AG04449 (cell line): ENCODE measurements at places on chromosomes 3 and 15.
A peak's percentile ranks its signal among the peaks of the same experiment; 100 is the strongest.

GRCh38 chr15:71678605-71679004 is 131.7 kb upstream of the NR2E3 start:
- no peak for DNase-seq

DNA sequence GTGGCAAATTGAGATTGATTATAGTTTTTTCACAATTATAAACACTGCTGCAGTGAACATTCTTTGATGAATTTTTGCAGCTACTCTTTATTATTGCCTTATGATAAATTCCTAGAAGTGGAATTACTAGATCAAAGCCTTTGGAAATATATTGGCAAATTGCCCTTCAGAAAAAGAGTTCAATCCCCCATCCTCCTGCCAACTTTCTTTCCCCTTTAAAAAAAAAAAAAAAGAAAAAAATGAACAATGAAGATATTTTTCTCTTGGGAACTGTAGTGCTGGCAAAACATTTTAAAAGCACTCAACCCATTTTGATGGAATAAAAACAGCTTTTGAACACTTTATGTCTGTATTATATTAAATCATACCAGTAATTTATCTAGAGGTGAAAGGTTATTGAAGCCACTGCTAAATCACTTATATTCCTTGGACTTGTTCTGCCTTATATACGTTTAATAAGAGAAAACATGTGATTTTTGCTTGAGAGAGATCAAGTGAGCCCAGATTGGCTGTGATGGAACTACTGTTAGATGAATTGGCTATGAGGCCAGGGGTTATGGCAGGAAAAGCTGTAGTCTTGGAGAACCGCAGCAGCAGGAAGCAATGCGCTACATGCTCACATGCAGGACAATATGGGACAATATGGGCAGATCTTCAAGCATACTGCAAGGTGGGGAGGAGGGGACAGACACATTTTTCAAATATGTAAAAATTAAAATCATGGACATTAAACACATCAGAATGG is 212.8 kb upstream of the C2CD4B start:
- DNase-seq: no peak

DNA sequence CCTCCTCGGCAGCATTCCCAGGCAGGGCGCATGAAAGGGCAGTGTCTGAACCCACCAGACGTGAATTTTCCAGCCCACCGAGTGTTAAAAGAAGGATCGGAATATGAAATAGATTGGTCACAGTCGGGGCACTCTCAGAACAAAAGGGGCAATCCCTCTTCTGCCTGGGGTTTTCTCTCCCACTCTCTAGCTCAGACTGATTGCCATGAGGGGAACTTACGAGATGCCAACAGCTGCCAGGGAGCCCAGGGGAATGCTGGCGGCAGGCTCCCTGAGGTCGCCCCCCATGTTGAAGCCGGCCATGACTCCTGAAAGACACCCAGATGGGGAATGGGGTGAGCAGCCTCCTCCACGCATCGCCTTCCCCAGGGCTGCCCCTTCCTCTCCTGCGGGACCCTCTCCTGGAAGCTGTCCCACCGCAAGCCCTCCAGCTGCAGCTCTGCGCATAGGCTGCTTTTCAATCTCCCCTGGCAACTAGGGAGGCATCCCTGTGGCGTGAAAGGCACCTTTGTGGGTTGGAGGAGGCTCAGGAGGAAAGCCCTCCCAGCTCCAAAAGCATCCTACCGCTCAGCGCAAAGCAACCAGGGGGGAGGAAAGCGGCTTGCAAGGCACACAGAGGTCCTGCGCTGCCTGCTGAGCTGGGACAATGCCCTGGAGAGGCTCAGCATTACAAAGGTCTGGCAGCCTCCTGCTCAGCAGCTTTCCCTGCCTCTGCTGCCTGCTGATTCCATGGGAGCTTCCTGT is 64.8 kb upstream of the HEG1 start:
- no peak for DNase-seq

- no peak for DNase-seq
These were observed 133.7 kb downstream of the IGSF11 start for GRCh38 chr3:118900737-118901525.

DNA sequence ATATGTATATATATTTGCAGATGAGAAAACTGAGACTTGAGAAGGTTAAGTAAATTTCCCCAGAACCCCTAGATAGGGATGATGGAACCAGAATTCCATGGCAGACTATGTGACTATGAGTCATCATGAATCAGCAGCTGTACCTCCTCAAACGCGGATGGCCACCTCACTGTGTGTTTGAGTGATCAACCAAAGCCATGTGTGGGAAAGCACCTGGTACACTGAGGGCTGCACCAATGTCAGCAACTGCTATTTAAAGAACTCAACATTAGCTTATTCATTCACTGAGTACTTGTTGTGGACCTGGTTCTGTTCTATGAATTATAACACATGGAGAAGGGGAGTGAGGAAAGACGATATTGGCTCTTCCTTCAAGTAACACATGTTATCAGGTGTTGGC is 377.0 kb downstream of the GAP43 start:
- DNase-seq: peak; percentile 84

DNA sequence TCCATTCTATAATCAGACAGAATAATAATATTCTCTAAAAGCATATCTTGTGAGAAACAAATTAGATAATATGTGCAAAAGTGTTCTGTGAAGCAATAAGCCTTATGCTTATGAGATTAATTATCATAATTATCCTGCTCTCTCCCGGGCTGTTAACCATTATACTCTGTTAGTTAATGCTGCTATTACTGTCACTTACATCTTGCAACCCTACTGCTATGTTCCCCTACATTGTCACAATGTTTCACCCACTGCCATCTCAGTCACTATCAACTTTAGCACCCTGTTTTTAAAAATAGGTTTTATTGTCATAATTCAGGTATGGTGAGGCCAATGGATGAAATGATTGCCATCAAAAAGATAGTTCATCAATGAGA is 15.2 kb upstream of the KLHL24 start:
- no peak for DNase-seq

DNA sequence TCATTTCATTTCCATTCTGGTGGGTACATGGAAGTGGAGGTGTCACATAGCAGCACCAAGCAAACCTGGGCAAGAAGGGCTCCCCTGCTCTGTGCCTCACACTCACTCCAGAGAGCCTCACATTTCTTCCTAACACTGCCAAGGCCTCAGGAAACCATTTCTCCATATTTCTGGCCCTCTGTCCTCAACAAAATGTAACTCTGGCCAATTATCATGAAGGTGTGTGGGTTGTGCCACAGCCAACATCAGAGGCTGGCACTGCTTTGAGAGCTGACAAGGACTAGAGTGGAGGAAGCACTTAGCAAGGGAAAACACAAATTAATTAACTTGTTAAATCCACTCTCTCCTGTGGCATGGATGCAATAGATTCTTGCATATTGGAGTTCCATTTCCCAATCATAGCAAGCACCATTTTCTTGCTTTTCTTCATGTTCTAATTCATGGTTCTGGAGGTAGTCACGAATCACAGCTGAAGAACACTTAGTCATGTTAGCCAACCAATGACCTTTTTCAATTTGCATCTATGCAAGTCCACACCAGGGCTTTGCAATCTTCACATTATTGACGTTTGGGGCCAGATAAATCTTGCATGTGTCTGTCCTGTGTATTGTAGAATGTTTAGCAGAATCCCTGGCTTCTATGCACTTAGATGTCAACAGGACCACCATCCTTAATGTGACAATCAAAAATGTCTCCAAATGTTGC is 241.1 kb downstream of the PLCL2 start:
- DNase-seq: no peak

GRCh38 chr15:57925650-57926049 is 139.9 kb downstream of the ALDH1A2 start:
- DNase-seq: no peak

- no peak for DNase-seq
These were observed 567.3 kb downstream of the ROBO1 start for GRCh38 chr3:79200456-79200855.

DNA sequence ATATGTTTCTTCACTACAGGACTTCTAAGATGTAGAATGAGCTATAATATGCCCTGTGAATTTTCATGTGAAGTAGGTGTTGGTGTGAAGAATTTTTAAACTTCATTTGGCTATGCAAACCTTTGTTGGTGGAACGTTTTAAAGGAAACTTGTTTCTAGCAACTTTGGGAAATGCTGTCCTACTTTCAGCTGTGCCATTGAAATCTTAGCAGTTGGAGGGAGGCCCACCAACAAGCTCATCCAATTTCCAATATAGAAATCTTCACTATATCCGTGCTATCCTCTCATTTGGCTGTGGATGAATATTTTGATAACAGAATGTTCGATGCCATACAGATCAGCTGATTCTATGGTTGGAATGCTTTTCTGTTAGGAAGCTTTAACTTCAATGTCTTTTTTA is 51.3 kb downstream of the GRM7 start:
- no peak for DNase-seq

DNA sequence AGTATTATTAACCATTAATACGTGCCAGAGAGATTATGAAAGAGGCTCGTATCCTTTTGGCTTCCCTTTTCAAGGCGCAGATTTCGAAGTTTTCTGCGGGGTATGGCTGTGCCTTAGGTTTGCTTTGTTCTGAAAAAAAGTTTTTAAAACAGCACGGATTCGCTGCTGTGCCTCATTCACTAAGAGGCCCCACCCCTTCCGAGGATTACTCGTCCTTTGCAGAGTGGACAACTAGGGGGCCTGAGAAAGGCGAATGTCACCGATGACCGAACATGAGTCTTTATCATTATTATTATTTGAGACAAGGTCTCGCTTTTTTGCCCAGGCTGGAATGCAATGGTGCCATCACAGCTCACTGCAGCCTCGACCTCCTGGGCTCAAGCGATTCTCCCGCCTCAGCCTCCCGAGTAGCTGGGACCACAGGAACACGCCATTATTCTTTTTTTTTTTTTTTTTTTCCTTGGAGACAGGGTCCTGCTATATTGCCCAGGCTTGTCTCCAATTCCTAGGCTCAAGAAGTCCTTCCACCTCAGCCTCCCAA is 684 bp upstream of the RPS27L start:
- DNase-seq: peak; percentile 31
